ENCODE measurements at places on chromosomes 2 and 18.
A peak's percentile ranks its signal among the peaks of the same experiment; 100 is the strongest.

- peak; percentile 31 for DNase-seq
Measured at GRCh38 chr2:8002765-8003393, 679.0 kb upstream of the ID2 start.

GRCh38 chr18:58578835-58579560 lies 49.9 kb downstream of the ALPK2 start:
- DNase-seq, result no peak

DNA sequence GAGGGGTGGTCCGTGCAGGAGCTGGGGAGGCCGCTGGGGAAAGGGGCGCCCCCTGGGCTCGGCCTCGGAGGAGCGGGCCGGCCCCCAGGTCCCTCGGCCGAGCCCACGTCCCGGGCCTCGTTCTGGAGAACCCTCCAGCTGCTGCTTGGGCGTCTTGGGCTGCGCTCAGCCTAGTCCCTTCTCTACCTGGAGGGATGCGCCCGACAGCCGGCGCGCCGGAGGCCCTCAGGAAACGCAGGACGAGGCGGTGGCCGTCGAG lies 293 bp upstream of the D2HGDH start:
- DNase-seq, result no peak

DNA sequence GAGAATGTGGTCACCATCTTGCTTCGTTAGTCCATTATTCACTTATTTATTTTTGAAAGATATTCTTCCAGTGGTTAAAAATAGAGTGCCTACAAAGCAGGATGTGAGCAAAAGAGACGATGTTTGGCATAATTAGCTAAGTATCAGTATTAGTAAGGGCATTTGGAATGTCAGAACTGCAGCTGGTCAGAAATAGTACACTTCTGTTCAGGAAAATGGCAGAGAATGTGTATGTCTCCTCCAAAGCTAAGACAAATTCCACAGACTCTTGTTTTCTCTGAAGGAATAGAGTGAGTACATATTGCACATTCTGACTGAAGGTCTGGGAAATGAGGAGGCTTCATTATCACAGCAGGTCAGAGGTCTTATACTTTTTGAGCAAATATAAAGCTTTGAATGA lies 209.0 kb downstream of the L3MBTL4 start:
- no peak for DNase-seq

DNA sequence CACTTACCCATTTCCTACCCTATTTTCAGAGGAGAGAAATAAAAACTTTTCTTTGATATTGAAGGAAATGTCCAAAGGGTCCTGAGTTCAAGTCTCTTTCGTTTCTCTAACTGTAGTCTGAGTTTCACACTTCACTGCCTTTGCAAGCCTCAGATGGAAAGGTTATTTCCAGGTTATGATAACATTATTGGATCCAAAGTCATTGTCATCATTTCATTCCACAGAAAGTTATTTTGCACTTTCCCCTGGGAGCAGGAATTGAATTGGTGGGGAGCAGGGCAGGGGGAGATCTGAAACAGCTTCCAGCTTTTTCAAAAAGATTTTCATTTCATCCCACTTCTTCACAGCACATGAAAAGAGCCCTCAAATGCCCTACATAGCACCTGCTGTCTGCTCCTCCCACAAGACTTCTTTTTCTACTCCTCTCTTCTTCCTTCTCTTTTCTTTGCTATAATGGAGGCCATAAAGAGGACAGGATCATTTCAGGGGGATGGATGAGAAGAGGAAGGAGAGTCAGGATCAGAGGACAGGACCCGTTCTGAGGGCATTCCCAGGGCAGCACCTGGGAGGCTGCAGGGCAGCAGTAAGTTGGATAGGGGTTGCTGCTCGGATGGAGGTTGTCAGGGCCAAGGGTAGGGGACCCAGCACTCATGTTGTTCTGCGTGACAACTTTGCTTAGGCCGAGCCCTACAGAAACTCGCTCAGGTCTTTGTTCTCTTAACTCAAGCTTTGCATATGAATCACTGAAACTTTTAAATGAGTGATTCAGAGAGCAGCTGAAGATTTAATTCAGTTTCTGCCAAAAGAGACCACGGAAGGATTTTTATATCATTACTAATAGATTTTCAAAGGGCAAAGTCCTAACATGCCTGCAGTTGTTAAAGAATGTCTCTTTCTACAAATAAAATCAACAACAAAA lies 11.4 kb upstream of the GALNT5 start:
- DNase-seq, result no peak

DNA sequence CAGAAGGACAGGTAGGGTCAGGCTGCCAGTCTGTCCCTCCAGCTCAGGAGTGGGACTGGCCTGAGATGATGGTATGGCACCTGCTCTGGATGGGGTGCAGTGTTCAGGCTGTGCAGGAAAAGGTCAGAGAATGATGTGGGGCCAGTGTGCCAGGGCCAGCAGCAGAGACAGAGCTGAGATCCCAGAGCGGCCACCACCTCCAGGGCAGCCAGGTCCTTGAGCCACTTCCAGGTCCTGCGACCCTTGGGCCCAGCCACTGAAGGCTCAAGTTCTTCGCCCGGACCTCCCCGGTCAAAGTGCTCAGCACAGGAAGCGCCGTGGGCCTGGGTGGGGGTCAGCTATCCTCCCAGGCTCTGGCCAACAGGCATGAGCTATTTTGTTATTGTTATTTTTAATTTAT lies 12.1 kb upstream of the ARMC9 start:
- DNase-seq, result no peak

GRCh38 chr2:64672708-64673107 lies 19.0 kb upstream of the SERTAD2 start:
- no peak for DNase-seq

GRCh38 chr2:18889565-18890332 lies 300.4 kb upstream of the NT5C1B start:
- DNase-seq, result peak; percentile 10

GRCh38 chr18:60329131-60329530 lies 43.4 kb downstream of the MC4R start:
- DNase-seq, result no peak

- no peak for DNase-seq
Measured at GRCh38 chr2:127818241-127818640, 7.3 kb upstream of the WDR33 start.

DNA sequence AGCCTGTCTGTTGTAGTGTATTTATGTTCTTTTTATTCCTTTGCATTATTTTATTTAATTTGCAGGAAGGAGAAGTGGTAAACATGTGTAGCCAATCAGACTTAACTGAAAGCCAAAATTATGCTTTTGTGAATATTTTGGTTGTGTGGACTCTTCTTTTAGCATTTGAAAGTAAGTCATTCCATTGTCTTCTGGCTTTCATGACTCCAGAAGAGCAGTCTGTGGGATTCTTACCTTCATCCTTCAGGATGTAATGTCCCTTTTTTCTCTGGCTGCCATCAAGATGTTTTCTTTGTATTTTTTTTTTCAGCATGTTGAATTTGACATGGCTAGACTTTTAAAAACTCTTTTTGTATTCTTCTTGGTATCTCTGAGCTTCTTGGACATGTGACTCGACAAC lies 895.2 kb upstream of the ZEB2 start:
- no peak for DNase-seq

GRCh38 chr18:25518716-25519053 lies 166.7 kb upstream of the ZNF521 start:
- no peak for DNase-seq

DNA sequence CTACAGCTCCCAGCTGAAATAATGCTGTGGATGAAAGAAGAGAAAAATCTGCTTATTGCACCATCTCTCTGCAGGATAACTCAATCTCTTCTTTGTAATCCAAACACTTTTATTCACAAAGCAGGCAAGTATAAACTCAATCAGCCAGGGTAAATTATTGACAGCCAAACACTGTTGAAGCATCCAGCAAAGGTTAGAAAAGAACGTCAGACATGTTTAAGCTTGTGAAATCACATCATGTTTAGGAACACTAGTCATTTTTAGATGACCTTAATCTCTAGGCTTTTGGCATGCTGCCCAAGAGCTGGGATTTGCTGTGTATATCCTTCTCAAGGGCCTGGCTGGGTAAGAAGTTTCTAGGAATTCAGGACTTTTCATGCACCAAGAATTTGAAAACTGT lies 1148.1 kb upstream of the FANCL start:
- peak; percentile 6 for DNase-seq

- no peak for DNase-seq
Measured at GRCh38 chr2:24054366-24055010, 4.9 kb downstream of the FKBP1B start.

DNA sequence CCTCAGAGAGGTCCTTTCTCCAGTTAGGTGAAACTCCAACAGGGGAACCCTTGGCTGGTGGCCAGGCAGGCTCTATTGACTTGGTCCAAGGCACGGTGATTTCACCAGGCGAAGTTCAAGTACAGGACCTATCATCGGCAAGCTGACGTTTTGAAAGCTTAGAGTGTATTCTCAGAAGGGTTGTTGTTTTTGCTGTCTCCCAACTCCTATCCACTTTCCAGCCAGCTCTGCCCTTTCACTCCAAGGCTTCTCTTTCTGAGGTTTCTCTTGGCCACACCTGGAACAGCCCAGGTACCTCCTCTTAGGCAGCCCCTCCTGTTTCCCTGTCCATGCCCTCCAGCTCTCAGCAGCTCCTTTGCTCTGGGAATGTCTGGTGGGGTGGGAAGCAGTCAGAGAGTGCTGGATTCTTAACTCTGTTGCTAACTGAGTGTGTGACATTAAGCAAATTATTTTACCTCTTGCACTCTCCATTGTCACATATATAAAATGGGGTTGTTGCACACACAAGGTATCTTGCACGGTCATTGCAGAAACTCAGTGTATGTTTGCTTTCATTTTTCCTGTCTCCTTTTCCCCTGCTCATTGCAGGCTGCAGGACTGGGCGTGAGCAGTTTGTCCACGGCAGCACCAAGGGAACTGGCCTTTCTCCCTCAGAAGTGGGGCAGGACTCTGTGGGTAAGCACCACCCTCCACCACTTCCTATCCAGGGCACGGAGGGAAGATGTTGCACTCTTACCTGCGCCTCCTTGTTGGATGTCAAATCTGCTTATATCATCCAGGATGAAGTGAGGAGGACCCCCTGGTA lies 30.2 kb downstream of the CAPN13 start:
- DNase-seq, result no peak

GRCh38 chr2:149058936-149059335 lies 20.4 kb downstream of the LYPD6B start:
- DNase-seq, result no peak

GRCh38 chr2:159200498-159200897 lies 86.0 kb downstream of the WDSUB1 start:
- DNase-seq, result no peak

- DNase-seq, result peak; percentile 82
Measured at GRCh38 chr2:138602166-138602460, 100.5 kb downstream of the SPOPL start.

DNA sequence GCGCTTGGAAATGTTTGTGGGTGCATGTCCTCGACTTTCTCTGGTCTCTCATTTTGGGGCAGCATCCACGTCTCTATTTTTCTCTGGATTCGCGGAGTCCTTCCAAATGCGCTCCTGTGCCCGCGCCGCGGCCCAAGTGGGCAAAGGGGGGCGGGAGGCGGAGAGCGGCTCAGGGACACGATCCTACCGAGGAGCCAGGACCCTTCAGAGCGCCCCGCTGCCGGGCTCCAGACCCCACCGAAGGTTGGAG lies 990 bp downstream of the EPAS1 start:
- peak; percentile 19 for DNase-seq

GRCh38 chr2:219688560-219689445 lies 61.4 kb downstream of the SLC4A3 start:
- DNase-seq, result peak; percentile 43

DNA sequence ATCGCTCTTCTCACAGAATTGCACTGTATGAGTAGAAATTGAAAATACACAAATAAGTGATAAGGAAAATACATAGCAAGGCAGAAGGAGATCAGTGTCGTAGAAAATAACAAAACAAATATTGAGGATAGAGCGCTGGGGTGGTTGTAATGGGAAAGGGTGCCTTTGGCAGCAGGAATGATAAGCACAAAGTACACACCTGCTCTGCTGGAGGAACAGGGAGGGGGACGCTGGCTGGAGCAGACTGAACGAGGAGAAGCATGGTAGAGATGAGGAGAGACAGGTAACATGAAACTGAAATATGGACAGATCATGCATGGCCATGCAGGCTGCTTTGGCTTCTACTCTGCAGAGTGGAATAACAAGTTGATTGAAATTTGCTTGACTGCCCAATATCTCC lies 181.2 kb upstream of the FSHR start:
- DNase-seq, result no peak

GRCh38 chr2:127768775-127769479 lies 42.0 kb downstream of the WDR33 start:
- no peak for DNase-seq

DNA sequence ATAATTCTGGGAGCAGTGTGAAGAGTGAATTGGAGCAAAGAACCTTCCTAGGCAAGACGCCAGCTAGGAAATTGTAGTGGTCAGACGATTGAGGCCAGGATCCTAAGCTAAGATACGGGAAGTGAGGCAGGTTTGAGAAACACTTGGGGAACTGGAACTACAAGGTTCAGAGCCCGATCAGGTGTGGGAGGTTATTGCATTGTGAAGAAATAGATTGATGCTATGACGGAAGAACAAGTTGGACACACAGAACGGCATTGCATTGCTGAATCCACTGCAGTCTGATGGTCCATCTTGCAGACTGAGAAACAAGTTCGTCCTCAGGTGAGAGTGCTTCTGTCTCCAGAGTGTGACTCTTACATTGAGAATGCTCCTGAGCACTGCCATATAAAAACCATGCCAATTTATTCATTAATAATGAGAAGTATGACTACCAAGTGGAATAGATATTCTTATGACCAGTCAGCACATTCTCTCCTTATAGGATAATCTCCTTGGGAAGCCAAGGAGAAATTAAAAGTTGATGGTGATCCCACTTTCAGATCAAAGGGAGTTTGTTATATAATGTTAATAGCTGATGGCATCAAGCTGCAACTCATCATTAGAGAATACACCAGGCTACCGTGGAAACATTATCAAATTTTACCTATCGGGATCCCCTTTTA lies 30.9 kb downstream of the ANTXR1 start:
- DNase-seq, result no peak

GRCh38 chr18:12376034-12376753 lies 833 bp downstream of the AFG3L2 start:
- DNase-seq, result no peak

DNA sequence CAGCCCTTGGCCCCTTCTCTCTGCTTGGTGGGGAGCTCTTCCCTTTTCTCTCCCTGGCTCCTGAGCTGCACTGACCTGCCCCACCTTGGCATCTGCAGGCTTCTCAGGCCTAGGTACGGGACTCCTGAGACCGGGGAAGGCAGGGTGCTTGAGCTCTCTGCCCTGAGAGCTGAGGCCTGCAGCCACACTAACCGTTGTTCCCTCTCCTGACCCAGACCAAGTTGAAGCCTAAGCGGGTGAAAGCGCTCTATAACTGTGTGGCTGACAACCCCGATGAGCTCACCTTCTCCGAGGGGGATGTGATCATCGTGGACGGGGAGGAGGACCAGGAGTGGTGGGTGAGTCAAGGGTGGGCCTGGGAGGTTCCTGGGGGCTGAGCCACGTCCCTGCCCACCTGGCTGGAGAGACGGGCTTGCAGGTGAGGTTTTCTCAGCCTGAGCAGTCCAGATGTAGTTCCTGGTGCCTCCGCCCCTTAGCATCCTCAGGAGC lies 22.2 kb downstream of the ITGB1BP1 start:
- no peak for DNase-seq
